Activated CD4-positive, CD25-positive, alpha-beta regulatory T cell treated with anti-CD3 and anti-CD28 coated beads, Interleukin-2, amount 50 U/mL, for 16 hours (primary cell): ENCODE measurements at places on chromosomes 6 and 20.

DNA sequence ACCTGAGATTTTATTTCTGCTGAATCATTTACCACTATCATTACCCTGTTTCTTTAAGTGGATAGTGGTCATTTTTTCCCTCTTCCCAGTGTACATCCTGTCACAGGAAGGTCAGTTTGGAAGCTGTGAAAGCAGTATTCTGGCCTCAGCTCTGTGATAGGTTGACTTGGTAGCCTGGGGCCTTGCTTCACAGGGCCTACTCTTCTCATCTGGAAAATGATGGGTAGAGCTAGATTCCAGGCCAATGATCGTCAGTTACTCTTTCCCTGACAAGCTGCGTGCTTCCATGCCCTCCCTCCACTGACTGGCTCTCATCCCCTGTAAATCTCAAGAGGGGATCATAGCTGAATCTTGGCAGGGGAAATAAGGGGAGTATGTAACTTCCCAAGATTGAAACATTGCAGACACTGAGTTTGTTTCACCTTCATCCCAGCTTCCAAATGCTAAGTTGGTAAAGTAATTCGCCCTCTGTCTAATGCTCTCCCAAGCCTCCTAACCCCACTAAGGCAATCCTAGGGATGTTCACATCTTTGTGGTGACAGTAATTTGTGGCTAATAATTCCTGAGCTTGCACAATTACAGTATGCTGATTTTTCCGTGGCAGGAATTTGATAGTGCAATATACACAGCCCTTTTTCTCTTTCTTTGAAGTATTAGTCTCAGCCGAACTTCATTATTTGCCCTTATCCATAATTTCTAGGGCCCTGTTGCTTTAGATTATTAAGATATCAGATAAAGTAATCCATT is 51.2 kb downstream of the VAPB start:
- DNase-seq: no peak

- DNase-seq: no peak
Observed at GRCh38 chr20:17511401-17511800, 19.8 kb downstream of the BFSP1 start.

GRCh38 chr20:17606001-17606400 is 36.1 kb downstream of the DSTN start:
- no peak for DNase-seq

DNA sequence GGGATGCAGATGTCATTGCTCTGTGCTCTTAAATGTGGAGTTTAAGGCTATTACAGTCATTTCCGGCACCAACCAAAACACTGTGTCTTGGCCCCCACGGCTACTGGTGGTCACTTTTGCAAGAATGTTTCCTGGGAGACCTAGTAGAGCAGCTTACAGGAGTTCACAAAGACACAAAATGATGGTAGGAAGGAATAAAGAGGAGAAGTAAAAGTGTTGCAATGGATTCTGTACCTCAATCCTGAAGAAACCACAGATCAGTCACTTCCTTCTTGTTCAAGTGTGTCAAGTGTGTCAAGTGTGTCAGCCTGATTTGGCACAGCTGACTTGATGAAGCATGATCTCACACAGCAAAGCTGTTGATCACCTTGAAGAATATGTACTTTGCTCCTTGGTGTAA is 344.0 kb downstream of the PLCB1 start:
- DNase-seq: no peak

- no peak for DNase-seq
Observed at GRCh38 chr20:41221614-41222218, 84.4 kb downstream of the PLCG1 start.

DNA sequence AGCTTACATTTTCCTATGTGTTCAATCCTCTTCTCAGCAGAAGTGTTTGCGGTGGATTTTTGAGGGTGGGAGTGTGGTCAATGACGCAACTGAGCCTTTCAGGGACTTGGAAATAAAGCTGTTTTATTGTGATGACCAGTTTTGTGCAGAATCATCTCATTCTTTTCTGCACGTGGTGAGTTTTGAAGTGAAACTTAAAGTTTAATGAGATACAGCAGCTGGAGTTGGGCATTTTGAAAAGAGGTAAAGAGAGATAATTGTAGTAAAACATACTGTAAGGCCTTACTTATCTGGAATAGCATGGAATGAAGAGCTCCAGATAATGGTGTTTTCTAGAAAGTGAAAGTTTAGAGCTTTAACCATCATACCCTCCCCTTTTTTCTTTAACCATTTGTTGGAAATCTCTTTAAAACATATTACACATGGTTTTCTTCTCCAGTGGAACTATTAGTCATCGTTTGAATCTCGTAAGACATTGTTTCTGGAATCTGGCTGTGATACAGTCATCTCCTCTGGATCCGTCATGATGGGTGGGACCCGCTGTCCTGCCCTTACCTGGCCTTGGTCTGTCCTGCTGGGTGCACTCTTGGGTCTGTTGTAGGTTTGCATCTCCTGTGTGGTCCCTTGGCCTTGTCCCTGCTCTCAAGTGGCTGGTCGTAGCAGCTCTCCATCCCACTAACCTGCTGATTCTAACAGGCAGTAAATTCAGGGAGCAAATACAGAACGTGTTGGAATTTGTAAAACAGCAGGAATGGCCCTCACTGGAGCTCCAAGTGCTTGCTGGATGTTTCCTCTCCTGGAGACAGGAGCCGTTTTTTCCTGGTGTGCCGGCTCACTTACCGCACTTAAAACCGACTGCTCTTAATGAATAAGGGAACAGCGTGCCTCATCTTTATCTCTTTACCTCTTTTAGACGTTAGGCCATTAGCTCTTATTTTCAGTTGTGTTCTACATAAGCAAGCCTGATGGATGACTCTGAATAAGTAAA is 29.8 kb downstream of the UST start:
- no peak for DNase-seq

- DNase-seq: no peak
Observed at GRCh38 chr6:136365776-136366354, 76.2 kb upstream of the BCLAF1 start.

DNA sequence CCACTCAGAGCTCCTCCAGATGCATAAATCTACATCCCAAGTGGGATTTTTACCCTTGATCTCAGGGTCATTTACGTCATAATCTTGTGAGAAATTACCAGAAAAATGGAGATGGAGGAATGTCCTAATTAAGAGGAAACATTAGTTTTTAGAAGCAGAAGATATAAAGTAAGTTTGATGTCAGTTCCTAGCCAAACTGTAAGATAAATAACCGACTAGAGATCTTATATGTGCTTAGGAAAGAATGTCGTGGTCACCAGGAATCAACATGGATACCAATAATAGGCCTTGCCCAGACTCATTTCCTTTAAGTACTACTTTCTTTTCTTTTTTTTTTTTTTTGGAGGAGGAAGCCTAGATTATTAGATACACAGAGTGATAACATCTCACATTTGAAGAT is 186.9 kb downstream of the UTRN start:
- DNase-seq: no peak

GRCh38 chr6:169794317-169795055 is 43.1 kb downstream of the ERMARD start:
- no peak for DNase-seq

- DNase-seq: no peak
Observed at GRCh38 chr20:50915424-50915823, 15.8 kb downstream of the ADNP start.

DNA sequence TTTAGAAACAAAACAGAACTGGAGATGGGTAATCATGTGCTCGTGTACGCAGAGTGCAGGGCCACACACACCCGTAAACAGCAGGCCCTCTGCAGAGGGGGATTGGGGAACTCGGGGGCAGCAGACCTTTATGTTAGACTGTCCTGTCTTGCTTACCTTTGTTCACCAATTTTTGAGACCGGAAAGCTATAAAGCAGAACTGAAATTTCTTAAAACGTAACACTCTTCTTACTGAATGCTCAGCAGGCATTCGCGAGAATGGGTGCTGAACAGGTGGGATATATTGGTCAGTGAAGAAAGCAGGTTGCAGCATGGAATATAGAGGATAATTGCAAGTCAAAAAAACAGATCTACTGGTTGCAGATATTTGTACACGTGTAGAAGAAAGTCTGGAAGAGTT is 211.1 kb downstream of the BMP7 start:
- no peak for DNase-seq

DNA sequence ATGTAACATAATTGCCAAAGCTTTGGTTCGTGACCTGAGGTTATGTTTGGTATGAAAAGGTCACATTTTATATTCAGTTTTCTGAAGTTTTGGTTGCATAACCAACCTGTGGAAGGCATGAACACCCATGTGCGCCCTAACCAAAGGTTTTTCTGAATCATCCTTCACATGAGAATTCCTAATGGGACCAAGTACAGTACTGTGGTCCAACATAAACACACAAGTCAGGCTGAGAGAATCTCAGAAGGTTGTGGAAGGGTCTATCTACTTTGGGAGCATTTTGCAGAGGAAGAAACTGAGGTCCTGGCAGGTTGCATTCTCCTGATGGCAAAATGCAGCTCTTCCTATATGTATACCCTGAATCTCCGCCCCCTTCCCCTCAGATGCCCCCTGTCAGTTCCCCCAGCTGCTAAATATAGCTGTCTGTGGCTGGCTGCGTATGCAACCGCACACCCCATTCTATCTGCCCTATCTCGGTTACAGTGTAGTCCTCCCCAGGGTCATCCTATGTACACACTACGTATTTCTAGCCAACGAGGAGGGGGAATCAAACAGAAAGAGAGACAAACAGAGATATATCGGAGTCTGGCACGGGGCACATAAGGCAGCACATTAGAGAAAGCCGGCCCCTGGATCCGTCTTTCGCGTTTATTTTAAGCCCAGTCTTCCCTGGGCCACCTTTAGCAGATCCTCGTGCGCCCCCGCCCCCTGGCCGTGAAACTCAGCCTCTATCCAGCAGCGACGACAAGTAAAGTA is 547 bp upstream of the ESR1 start:
- no peak for DNase-seq

DNA sequence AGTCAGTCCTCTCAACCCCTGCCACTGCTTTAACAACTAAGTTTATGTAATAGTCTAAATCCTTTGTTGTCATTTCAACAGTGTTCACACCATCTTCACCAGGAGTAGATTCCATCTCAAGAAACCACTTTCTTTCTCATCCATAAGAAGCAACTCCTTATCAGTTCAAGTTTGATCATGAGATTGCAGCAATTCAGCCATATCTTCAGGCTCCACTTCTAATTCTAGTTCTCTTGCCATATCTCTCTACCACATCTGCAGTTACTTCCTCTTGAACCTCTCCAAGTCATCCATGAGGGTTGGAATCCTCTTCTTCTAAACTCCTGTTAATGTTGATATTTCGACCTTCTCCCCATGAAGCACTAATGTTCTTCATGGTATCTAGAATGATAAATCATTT is 57.9 kb upstream of the FOXO3 start:
- DNase-seq: no peak

GRCh38 chr6:56227071-56227879 is 20.1 kb downstream of the COL21A1 start:
- no peak for DNase-seq

- DNase-seq: no peak
Observed at GRCh38 chr6:110101885-110102284, 77.6 kb downstream of the WASF1 start.

DNA sequence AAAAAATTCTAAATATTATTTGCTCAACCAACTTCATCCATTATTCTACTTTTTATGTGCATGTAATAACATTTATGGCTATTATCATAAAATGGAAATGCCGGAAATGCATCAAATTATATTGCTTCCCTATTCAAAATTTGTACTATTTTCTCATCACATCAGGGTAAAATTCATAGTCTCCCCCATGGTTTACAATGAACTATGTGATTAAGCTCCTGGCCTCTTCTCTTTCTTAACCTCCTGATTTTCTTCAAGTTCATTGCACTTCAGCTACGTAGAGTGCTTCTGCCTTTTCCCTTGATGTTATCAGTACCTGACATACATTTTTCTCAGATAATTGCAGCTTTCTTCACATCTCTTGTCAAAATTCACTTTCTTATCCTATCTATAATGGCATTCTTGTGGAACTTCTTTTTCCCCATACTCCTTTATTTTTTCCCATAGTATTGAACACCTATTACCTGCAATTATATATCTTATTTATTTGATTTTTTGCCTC is 699.1 kb upstream of the ADGRB3 start:
- DNase-seq: no peak

GRCh38 chr6:119672725-119673124 is 323.2 kb upstream of the MAN1A1 start:
- no peak for DNase-seq

- no peak for DNase-seq
Observed at GRCh38 chr6:108720827-108721226, 127.4 kb upstream of the ARMC2 start.

- DNase-seq: no peak
Observed at GRCh38 chr6:117989086-117989485, 82.0 kb downstream of the SLC35F1 start.

GRCh38 chr6:90194371-90194841 is 102.2 kb downstream of the BACH2 start:
- DNase-seq: no peak

DNA sequence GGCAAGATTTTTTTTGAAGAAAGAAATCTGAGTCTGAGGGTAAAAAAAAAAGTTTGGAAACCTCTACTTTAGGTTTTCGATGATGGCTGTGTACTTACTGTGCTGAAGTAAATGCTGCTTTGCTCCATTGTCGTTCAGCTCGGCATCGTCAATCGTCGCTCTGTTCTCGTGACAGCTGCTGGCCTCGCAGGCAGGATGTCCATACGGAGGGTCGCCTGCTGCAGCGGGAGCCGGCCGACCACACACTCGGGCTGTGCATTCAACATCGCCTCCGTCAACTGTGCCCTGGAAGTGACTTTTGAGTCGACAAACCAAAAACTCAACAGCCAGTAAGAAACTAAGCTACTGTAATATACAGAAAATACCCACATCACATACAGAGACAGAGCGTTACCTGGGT is 53.1 kb upstream of the SMOC2 start:
- DNase-seq: no peak

DNA sequence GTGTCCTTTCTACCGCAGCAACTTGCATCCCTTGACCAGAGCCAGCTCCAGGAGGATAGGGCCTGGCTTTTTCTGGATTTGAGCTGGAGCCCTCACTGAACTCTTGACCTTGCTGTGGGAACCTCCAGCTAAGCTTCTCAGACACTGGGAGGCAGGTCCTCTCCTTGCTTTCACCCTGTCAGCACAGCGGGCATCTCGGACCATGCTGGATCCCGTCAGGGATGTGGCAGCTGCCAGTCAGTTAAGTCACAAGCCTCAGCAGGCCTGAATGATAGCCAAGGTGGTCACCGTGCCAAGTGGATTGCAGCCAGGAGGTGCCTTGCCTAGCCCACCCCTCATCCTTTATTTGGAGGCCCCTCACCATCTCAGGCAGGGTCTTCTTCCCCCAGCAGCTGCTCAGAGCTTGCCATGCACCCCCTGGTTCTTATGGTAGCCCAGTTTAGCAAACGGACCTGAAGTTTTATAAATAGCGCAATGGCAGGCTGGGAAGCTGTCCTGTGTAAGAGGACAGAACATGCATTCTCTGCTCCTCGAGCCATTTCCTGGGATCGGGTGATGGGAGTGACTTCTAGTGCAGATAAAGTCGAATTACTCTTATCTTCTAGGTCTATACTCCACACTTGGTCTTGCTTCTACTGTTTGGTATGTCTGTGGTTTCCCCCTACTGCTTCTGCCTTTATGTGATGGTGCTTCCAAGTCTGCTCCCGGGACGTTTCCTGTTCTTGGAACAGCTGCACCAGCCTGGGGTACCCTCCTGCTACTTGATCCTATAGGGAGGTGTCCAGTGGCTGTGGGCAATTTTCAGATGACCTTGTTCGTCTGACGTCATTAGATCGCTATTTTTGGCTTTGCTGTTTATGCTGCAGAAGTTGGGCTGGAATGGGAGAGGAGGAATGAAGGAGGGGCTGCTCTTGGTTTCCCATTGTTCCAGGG is 7.1 kb upstream of the MYLK2 start:
- no peak for DNase-seq
